NCI-H1417 treated with DMSO at 0.1 percent for 48 hours (cell line): ENCODE measurements at places on chromosomes 16 and 17.
A peak's percentile ranks its signal among the peaks of the same experiment; 100 is the strongest.

GRCh38 chr17:79803997-79804855, 7.3 kb upstream of the CBX8 start:
- DNase-seq = no peak

DNA sequence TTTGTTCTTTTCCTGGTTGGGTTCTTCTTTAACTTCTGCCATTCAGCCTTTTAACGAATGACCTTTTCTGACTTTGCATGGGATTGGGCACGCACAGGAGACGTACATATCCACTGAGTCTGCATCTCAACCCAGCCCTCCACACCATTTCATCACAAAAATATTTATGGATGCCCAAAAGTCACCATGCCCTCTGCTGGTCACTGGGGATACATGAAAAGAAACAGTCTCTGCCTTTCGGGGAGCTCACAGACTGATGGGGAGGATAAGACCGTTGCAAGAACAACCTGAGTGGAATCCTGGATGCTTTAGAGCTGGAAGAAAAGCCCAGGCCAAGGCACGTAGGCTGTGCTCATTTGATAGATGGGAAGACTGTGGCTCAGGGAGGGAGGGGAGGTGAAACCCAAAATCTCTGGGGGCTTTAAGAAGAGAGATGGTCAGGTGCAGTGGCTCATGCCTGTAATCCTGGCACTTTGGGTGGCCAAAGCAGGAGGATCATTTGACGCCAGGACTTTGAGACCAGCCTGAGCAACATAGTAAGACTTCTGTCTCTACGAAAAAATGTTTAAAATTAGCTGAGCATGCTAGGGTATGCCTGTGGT, 7.9 kb upstream of the MT2A start:
- no peak for DNase-seq

- DNase-seq = no peak
Observed at GRCh38 chr17:16381496-16381820, 567 bp downstream of the UBB start.

DNA sequence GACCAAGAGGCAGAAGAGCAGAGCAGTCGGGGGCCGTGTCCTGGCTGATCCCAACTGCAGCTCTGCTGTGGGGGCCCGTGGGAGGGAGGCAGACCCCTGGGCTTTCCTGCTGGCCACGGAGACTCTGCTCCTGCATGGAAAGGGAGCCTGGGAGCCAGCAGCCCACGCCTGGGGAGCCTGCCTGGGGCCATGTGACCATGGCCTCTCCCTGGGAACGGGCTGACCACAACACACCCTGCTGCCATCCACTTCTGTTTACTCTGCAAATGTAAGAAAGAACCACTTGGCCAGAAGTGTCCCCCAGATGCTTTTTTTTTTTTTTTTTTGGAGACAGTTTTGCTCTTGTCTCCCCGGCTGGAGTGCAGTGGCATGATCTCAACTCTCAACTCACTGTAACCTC, 2.0 kb upstream of the TEDC2 start:
- DNase-seq = no peak

DNA sequence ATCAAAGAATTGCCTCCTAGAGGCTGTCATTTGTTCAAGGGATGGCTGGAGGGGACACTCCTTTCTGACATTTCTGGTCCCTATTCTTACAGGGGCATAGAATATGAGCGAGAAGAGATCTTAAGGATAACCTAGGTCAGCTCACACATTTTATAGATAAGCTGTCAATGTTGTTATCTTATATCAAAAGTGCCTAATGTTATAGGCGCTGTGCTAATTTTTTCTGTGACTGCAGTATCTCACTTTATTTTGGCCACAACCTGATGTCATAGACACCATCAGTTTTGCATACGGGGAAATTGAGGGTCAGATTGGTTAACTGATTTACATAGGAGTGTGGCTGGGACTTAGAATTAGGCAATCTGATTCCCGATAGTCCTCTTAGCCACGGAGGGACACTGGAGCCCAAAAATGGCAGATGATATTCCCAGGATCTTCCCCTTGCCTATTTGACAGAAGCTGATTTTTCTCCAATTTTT, 1.2 kb downstream of the CPD start:
- DNase-seq = no peak

GRCh38 chr16:72092832-72093447, 480 bp downstream of the TXNL4B start:
- DNase-seq = no peak

DNA sequence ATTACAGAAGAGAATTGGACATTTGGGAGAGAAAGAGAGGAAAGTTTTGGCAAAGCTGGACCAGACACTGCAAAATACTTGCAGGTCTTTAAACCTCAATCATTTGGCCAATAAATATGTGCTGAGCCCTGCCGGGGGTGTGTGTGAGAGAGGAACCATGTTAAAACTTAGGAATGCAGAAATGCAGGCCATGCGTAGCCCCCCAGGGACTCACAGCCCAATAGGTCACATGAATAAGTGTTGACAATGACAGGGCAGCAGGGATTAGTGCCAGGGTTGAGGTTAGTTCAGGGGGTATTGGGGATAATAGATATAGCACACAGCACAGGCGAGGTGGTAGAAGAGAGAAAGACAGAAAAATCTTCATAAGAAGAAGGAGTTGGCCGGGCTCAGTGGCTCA, 113.3 kb upstream of the ADAMTS18 start:
- DNase-seq = no peak

- DNase-seq = peak; percentile 7
Observed at GRCh38 chr17:47802341-47803022, 19.1 kb downstream of the OSBPL7 start.

- DNase-seq = peak; percentile 64
Observed at GRCh38 chr16:4944333-4945281, 7.7 kb upstream of the PPL start.

DNA sequence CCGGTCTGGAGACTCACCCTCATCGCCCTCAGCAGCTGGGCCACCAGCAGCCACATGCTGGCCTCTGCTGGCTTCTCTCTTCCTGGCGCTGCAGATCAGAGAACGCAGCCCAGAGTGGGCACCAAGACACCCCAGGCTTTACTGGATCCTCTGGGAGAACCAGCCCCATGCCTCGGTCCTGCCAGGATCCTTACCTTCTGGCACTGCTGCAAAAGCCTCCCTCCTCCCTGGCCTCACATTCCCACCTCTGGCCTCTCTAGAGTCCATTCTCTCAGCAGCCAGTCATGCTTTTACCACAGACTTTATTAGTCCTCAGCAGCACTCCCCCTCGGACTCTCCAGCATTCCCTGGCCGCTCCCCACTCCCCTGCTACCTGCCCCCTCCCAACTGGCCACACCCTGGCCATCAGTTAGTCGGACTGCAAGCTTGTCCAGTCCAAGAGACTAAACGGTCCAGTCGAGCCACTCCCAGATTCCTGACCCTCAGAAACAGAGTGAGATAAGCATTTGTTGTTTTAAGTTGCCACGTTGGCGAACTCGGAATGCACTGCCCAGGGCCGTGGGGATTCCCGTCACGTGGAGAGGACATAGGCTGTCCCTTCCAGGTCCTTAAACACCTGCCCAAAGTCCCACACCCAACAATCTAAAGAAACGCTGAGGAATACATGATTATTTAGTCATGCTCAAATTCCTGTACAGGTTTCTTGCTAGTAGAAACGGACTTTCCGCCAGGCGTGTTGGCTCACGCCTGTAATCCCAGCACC, 5.9 kb upstream of the SPG7 start:
- DNase-seq = no peak

- no peak for DNase-seq
Observed at GRCh38 chr17:68719431-68719830, 118.3 kb upstream of the FAM20A start.

GRCh38 chr17:72361892-72362291, 241.1 kb downstream of the SOX9 start:
- DNase-seq = no peak

- DNase-seq = no peak
Observed at GRCh38 chr17:80795754-80796153, 195.9 kb upstream of the CHMP6 start.

- DNase-seq = no peak
Observed at GRCh38 chr17:65346166-65346565, 209.0 kb downstream of the RGS9 start.

DNA sequence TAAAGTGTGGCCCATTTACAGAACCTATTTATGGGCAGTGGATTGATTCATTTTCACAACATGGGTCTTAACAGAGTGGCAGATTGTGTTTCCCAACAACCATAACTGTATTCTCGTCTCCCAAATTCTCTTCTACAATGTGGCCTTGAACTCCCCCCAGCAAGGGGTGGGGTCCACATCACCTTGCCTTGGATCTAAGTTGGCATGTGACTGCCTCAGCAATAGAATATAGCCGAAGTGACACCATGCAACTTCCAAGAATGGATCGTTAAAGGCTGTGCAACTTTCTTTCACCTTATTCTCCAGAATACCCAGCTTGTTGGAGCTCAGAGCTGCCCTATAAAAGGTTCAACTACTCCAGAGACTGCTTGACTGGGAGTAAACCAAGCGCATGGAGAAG, 72.0 kb upstream of the CDH5 start:
- DNase-seq = no peak

DNA sequence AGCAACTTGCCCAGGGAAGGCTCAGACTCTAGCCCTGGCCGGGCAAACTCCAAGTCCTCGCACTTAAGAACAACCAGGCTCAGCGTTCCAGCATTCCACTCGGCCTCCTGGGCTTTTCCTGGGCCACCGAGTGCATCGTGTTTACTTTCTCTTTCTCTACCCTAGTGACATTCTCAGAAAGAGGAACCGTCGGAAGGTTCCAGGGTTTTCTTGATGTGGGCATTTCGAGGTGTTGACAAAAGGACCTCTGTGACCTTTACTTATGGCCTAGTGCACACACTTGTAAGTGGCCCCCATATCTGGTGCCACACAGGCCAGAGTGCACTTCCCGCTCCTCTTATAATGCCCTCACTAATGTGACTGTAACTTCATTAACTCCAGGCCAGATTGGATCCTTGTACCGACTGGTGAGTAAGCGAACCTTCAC, 3.1 kb upstream of the BANP start:
- DNase-seq = no peak

GRCh38 chr16:26430618-26431017, 636.1 kb upstream of the C16orf82 start:
- DNase-seq = no peak

DNA sequence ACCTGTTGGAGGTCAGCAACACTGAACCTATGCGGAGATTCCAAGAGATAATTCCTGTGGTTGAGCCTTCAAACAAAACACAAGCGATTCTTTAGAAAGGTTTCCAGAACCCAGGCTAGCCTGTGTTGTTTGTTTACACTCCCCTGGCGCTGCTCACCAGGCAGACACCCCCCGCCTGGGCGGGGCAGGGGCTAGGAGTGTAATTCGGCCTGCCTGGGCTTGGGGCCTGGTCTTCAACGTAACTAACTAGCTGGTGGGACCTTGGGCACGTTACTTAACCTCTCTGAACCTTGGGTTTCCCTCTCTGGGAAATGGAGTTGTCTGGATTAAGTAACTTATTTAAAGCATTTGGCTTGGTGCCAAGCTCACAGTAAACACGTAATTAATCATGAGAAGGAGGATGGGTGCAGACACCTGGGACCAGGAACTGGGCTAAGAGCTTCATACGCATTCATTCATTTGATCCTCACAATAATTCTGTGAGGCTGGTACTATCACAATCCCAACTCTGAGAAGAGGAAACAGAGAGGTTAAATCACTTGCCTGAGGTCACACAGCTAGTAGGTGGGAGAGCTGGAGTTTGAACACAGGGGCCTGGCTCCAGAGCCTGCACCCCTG, 7.6 kb upstream of the ARHGAP27 start:
- no peak for DNase-seq

GRCh38 chr16:23608194-23608593, 12.1 kb upstream of the NDUFAB1 start:
- no peak for DNase-seq

DNA sequence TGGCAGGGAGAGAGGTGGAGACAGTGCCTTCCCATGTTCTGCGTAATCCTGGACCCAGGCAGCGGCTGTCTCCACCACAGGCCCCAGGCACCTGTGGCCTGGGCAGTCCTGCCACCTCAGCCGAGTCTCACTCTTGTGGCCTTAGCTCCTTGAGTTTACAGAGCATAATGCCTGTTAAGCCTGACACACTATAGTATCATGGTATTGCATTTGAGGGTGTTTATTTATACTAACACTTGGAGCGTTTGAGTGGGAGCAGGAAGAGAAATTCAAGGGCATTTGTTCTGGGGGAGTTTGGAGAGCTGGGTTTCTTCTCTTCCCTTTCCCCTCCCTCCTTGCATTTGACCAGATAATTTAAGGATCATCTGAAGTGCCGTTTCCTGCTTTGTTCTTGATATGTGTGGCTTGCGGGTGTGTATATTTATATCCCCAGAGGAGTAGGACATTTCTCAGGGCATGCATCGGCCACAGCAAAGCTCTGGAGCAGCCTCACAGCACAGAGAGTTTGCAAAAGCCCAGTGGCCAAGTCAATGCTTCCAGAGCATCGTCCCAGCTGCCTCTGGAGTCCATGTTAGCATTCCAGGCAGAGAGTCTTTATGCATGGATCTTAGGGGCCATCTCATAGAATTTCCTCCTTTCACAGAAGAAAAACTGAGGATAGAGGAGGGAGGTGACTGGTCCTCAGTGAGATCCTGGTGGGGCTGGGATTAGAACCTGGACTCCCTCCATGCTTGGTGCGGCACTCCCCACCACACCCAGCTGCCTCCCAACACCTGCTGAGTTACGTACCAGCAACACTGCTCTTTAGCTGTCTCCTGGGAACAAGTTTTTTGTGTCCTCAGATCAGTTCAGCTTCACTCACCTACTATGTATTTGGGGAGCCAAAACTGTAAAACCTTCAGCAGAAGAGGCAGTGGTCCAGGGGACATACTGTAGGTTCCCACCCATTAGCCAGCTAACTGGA, 222.8 kb downstream of the CCDC182 start:
- DNase-seq = no peak

- no peak for DNase-seq
Observed at GRCh38 chr16:51390877-51391276, 239.8 kb upstream of the SALL1 start.

DNA sequence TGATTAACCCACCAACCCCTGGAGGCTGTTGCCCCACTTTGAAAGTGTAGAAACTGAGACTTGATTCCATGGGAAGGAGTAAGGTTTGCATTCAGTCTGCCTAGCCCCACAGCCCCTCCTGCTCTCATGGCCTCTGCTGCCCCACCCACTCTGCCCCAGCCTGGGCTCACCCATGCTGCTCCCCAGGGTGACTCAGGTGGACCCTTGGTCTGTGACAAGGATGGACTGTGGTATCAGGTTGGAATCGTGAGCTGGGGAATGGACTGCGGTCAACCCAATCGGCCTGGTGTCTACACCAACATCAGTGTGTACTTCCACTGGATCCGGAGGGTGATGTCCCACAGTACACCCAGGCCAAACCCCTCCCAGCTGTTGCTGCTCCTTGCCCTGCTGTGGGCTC, 6.5 kb downstream of the PRSS41 start:
- no peak for DNase-seq

DNA sequence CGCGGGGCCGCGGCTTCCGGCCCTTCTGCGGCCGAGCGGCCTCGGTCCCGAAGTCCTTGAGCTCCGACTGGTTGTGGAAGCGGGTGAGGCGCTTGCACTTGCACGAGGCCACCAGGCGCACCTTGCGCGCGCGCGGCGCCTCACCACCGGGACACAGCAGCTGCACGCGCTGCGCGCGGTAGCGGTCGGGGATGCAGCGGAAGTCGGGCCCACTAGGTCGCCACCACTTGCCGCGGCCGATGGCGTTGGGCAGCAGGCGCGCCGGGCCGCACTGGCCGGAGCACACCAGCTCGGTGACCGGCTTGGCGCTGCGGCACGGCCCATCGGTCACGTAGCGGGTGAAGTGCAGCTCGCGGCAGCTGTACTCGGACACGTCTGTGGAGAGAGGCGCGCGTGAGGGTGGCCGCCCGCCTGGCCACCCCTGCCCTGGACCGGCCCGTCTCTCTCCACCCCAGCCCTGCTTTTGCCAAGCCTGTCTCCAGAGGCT, 3.2 kb downstream of the SOST start:
- no peak for DNase-seq

- DNase-seq = no peak
Observed at GRCh38 chr16:80527297-80527696, 13.5 kb upstream of the DYNLRB2 start.
